ENCODE measurements at places on chromosomes 2 and 18.

GRCh38 chr2:232574674-232575403, 24.4 kb downstream of the EIF4E2 start:
- no peak for DNase-seq

DNA sequence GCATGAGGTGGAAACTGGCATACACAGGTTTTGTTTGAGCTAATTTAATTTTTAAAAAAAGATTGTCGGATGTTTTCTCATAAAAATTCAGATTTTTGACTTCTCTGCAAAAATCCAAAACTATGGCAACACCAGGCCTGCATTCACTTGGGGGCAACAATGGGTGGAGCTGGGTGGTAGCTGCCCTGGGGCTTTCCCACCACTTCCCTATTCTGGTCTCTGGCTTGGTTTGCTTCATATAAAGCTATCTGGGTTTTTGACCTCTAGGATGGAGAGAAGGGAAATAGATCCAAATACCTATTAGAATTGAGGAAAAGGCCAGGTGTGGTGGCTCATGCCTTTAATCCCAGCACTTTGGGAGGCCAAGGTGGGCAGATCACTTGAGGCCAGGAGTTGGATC, 5.5 kb upstream of the CYP27A1 start:
- no peak for DNase-seq

DNA sequence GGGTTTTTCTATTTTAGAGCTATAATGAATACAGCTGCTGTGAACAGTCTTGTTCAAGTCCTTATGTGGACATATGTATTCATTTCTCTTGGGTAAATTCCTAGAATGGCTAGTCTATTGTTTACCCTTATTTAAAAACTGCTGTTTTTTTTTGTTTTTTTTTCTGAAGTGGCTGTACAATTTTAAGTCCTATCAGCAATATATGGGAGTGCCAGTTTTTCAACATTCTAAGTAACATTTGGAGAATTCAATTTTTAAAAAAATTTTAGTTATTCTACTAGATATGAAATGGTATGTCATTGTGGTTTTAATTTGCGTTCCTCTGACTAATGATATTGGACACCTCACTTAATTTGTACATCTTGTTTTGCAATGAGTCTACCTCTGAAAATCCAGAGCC, 349.7 kb downstream of the SATB2 start:
- DNase-seq: no peak

DNA sequence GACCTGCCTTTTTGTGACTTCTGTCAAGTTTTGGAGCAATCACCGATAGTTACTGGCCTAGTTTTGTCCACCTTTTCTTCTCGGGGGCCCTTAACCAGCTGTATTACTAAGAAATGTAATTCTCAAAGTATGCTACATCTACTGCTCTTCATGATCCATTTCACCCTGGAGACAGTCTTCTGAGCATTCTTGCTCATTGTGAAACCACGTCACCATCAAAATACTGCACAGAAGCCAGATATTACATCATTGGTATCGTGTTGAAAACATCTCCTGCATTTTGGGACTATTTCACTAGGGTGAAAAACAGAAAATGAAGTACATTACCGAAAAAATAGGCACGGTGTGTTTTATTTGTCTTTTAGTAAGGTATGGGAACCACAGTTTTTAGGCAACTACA, 11.7 kb downstream of the LYPD6B start:
- DNase-seq: no peak
